ENCODE measurements at places on chromosomes 12 and 14. TPM values are rescaled to one million over a fixed set of nuclear protein-coding genes. Genes with fewer than 3 reads are reported as not detected.

The TCL1B gene
- not detected for total RNA-seq

The GAPDH gene
- total RNA-seq: 2,706 TPM

The PRB2 gene
- total RNA-seq: 3.3 TPM

The DEPDC4 gene
- 3.6 TPM for total RNA-seq

The CCNT1 gene
- 33.0 TPM for total RNA-seq
